Activated gamma-delta T cell (primary cell): ENCODE measurements at places on chromosomes 1 and 21.

DNA sequence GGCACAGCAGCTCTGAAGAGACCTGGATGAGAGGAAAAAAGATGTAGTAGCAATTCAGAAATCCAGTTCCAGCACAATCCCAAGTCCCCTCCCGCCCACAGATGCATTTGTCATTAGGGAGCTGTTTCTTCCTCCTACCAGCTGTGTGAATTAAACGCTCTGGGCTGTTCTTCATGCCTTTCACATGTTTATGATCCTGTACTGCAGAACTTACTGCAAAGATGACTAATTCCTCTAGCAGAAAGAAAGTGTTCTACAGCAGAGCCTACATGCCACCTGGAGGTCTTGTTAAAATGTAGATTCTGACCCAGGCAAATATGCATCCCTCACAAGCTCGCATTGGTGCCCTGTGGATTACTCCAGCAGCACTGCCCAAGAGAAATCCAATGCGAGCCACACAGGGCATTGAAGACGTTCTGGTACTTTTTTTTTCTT is 6.5 kb downstream of the ENO1 start:
- no peak for DNase-seq

- DNase-seq = no peak
These were observed 169.4 kb downstream of the RASAL2 start for GRCh38 chr1:178263341-178263740.

- DNase-seq = no peak
These were observed 152.9 kb upstream of the DAB1 start for GRCh38 chr1:57576756-57577155.

DNA sequence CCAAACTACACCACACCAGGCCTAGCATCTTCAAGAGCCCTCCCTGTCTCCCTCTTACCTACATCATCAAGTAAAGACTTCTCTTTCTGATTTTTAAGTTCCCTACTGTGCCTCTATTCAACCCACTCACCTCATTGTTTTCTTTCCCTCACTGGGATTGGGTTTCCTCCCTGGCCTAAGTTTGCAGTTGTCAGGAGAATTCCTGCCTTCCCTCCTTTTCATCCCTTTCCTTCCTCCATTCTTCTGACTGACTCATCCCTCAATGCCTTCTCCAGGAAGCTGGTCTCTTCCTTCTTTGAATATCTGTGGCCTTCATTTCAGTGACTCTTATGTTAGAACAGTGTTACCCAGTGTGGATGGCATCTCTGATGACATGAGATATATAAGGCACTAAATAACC is 139.9 kb upstream of the KIAA0040 start:
- no peak for DNase-seq

DNA sequence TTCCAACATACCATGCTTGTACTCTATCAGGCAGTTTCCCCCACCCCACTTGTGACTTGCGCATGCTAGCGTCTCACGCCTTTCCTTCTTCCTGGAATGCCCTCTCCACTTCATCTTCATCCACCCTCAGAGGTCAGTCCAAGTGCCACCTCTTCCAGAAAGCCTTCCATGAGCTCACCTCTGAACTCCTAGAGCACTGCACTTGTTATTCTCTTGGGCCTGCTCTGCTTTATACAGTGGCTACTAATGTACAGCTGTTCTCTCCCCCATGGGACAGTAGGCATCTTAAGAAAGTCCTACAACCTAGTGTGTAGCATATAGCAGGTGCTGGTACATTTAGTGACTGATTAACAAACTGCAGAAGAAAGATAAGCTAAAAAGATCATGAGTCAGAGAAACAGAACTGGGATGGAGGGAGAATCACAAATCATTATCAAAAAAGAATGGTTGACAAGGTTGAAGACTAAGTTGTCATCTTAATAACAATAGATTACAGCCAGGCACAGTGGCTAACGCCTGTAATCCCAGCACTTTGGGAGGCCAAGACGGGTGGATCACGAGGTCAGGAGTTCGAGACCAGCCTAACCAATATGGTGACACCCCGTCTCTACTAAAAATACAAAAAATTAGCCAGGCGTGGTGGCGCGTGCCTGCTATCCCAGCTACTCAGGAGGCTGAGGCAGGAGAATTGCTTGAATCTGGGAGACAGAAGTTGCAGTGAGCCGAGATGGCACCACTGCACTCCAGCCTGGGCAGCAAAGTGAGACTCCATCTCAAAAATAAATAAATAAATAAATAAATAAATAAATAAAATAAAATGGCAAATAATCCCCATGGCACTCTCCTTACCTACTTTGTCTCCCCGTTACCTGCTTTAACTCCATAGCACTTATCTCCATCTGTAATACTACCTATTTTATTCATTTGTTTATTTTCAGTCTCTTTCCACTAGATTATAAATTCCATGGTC is 16.3 kb upstream of the TSPAN1 start:
- DNase-seq = no peak

- DNase-seq = no peak
These were observed 53.8 kb upstream of the NUF2 start for GRCh38 chr1:163267962-163268361.

- DNase-seq = no peak
These were observed 6.8 kb upstream of the MTARC2 start for GRCh38 chr1:220741349-220741748.

GRCh38 chr1:77370161-77370560 is 88.3 kb downstream of the AK5 start:
- no peak for DNase-seq

- DNase-seq = no peak
These were observed 37.3 kb downstream of the NPHP4 start for GRCh38 chr1:5954964-5955363.

DNA sequence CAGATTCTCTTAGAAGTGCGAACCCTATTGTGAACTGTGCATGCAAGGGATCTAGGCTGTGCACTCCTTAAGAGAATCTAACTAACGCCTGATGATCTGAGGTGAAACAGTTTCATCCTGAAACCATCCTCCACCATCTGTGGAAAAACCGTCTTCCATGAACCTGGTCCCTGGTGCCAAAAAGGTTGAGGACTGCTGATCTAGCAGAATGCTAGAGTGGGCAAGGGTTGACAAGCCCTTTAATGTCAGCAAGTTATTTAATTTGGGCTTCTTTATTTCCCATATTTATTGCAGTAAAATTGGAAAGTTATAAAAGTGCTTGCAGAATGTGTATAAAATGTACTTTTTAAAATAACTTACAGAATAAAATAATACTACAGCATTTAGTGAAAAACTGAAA is 26.4 kb downstream of the ALG14 start:
- no peak for DNase-seq

GRCh38 chr1:17060306-17060749 is 6.5 kb upstream of the SDHB start:
- DNase-seq = no peak

- DNase-seq = no peak
These were observed 2.0 kb downstream of the LRRC41 start for GRCh38 chr1:46301406-46301807.

GRCh38 chr1:21366288-21366687 is 73.6 kb upstream of the NBPF3 start:
- DNase-seq = no peak

DNA sequence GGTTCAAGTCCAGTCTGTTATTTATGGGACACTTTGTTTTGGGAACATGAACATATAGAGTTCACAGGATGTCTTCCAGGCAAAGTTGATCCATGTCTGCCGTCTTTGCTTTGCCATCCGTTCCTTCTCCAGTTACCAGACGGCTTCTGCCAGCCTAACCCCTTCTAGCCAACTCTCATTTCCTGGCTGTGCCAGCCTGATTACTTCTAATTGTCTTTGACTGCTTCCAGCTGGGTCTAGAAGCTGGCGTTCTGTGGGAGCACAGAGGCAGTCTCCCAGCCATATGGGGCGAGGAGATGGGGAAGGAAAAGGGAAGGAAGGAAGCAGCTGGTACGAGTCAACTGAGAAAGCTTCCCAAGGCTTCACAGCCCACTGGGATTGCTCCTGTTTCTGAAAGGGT is 3.1 kb upstream of the HUNK start:
- DNase-seq = no peak

DNA sequence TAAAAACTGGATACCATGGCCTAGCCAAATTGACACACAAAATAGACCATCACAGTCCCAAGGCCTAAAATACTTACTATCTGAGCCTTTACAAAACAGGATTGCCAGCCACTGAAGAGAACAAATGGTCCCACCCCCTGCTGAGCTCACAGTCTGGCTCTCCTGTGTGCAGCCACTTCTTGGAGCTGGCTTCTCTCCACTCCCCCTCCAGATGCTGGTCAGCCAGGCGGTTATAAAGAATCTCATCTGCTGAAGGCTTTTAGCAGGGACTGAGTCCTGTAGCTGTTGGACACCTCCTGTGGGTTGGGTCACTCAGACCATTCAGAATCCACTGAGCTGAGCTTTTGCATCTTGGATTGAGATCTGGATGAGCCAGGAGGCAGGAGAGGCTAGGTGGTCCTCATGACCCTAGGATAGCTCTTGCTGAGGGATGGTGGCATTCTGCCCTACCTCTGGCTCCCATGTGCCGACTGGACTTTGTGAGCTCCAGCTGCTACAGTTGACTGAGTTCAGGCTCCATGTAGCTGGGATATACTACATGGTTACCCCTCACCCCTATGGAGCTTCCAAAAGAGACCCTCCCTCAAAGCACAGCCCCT is 16.1 kb downstream of the OXCT2 start:
- DNase-seq = no peak

GRCh38 chr21:38126666-38127303 is 130.0 kb upstream of the KCNJ15 start:
- no peak for DNase-seq

- DNase-seq = no peak
These were observed 41.7 kb downstream of the LRP8 start for GRCh38 chr1:53285969-53286760.

- no peak for DNase-seq
These were observed 497 bp downstream of the FCRLB start for GRCh38 chr1:161721738-161722343.

GRCh38 chr1:184752656-184753055 is 2.0 kb downstream of the EDEM3 start:
- no peak for DNase-seq

DNA sequence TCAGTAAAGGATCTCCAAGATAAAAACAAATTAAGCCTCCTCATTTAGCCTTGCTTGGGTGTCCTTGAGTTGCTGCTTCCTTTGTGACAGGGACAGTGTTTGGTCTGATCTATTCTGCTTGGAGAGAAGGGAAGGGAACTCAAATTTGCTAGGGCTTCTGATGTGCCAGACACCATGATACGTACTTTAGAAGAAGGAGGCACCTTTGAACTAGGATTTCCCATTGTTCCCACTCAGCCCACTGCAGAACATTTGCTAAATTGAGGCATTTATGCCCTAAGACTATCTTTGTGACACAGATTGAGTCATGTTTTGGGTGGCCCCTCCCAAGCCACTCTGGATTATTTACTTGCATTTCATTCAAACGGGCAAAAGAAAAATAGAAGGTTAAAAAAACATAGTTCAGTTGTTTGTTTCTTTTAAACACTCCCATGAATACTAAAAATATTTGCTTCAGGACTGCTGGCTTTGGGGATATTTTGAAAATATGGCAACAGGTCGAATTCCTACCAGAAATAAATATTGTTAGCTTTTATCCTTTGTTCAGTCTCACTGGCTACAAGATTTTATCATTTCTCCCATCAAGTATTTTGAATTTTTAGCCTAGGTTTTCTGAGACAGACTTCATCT is 81.9 kb upstream of the WLS start:
- DNase-seq = no peak

- no peak for DNase-seq
These were observed 588.0 kb upstream of the BEND5 start for GRCh38 chr1:49364676-49365075.

DNA sequence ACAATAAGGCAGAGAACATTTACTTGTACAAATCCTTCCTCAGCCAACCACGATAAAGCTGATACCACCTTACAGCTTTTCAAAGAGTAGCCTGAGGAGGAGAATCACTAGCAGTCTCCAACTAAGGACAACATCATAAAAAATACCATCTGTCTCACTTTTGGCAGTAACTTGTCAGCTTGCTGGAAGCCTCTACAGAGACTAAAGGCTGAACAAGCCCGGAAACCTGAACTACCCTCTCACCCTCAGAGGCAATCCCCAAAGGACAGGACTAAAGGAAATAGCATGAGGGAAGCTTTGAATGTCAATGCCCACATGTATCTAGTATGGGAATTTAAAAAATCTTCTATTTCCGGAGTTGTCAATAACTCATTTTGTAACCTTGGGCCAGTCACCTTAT is 10.6 kb downstream of the SRSF4 start:
- no peak for DNase-seq

GRCh38 chr1:231844986-231845502 is 218.5 kb downstream of the DISC1 start:
- no peak for DNase-seq

DNA sequence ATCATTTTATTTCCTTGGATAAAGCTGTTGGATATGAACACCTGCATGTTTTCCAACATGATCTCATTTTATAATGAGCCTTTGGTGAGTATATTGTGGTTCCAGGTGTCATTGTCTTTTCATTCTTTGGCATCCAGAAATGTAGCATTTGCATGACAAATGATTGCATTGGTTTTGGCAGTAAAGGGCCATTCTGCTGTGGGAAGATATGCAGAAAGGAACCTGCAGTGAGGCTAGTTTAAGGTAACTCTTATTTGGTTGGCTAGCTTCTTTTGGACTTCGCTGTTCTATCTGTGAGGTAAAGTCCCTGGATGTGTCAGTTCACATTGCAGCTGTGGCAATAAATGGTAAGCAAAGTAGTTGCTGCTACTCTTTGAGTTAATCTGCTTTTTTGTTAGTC is 343.0 kb downstream of the AMY1C start:
- no peak for DNase-seq

DNA sequence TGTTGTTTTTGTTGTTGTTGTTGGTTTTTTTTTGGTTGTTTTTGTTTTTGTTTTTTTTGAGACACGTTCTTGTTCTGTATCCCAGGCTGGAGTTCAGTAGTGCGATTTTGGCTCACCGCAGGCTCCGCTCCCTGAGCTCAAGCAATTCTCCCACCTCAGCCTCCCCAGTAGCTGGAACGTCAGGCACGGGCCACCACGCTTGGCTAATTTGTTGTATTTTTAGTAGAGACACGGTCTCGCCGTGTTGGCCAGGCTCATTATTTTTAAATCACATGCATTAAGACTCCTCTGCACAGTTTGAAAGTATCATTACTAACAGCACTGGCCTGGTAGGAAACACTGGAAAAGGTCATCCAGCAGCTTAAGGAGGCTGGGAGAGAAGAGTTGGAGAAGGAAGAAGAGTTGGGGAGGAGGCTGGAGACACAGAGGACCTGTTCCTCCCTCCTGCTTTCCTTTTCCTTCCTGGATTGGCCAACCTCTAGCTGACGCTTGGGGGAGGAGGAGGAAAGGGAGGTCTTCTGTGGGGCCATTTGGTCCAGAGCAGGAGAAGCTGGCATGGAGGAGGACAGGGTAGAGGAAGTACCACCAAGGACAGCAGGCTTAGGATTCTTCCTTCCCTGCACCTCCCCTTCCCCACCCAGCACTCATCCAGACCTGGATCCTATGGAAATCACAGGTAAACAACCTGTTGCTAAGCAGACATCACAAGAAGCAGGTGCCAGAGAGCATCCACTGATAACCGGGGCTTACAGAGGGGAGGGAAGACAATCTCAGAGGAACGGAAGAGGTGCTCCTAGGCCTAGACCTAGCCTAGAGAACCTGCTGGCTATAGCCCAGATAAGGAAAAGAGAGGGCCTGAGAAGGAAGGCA is 71.9 kb upstream of the GOLT1A start:
- no peak for DNase-seq
